ENCODE measurements at places on chromosomes 1 and 21.

GRCh38 chr1:20028726-20029125 lies 41.3 kb upstream of the PLA2G5 start:
- no peak for DNase-seq

DNA sequence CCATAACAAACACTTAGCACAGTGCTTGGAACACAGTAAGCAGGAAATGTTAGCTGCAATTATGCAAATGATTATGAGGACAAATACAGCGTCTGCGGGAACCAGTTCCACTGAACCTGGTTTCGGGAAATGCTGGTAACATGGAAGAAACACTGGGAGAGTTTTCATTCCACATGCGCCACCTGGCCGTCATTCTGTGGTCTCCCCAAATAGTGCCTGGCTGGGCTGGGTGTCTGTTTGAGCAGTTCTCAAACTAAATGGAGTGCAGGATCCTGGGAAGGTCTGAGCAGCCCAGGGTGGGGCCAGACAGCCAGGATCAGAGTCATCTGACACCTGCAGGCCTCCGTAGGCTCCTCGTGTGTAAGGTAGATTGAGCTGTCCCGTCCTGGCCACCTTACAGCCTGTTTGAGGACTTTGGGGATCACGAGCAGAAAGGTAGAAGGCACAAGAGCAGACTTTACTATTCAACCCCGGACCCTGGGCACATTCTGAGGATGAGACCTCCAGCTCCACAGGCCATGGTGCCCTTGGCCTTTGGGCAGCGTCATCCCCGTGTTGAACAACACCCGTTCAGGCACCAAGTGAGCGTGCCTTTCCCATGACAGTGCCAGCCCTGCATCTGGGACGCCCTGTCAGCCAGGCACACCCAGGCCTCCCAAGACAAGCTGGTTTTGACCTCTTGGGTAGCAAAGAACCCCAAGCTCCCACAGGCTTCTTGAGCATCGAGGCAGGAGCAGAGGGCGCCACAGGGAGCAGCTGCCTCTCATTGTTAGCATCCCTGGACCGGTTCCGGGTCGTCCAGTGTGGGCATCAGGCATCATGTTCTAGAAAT lies 101.9 kb downstream of the PRDM2 start:
- no peak for DNase-seq

- DNase-seq = no peak
Observed at GRCh38 chr1:243474136-243474881, 218.5 kb downstream of the SDCCAG8 start.

GRCh38 chr1:63818567-63819325 lies 44.9 kb downstream of the ROR1 start:
- DNase-seq = no peak

GRCh38 chr21:27555996-27556395 lies 589.1 kb upstream of the ADAMTS5 start:
- no peak for DNase-seq

DNA sequence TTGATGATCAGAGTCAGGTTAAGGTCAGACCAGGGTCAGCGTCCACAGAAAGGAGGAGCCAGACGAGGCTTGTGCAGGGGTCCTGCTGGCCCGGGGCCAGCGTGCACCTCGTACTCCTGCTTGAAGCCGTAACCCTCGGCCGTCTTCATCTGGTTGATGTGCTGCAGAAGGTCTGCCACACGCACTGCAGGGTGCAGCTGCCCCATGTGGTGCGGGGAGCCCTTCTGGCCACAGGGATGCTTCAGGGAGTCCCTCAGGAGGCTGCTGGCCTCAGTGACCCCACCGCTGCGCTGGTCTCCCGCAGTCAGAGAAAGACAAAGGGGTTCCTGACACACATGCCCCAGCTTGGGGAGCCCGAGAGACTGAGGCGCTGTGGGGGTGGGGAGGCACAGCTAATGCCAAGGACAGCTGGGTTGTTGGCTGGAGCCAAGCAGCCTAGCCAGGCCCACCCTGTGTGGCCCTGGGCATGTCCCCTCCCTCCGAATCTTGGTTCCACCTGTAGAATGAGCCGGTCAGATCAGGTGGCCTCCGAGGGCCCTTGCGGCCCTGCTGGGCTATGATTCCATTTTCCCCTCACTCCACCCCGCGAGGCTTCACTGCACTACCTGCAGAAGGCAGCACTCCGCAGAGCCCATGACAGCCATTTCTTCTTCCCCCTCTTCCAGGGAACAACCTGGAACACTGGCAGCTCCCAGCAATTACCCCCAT lies 251.9 kb downstream of the PTPRU start:
- DNase-seq = no peak

GRCh38 chr1:44714532-44714931 lies 16.4 kb downstream of the RNU5D-1 start:
- DNase-seq = no peak

GRCh38 chr1:193437785-193438184 lies 251.4 kb upstream of the B3GALT2 start:
- DNase-seq = no peak

DNA sequence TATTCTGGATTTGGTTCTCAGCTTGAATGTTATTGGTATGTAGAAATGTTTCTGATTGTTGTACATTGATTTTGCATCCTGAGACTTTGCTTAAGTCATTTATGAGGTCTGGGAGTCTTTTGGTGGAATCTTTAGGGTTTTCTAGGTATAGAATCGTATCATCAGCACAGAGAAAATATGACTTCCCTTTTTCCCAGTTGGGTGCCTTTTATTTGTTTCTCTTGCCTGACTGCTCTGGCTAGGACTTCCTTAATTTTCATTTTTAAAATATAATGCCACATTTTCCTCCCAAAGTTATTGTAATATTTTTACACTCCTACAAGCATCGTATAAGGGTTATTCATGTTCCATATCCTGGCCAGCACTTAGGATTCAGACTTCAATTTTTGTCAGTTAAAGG lies 111.1 kb downstream of the FNBP1L start:
- DNase-seq = no peak

DNA sequence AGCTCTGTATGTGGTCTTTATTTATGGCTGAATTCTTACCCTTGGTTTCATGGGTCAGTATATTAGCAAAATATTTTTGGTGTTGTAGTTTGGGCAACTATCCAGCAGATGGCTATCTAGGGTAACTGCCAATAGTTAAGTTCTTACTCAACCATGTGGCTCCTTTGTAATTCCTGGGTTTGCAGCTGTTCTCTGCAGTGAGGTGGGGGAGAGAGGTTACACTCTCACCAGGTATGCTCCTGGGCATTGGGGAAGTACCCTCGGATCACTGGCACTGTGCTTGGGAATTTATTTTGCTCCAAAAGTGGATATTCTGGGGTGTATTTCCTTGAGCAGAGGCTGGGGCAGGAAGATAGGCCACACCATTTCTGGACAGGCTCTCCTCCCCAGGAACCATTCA lies 436.7 kb upstream of the TMPRSS15 start:
- DNase-seq = no peak

DNA sequence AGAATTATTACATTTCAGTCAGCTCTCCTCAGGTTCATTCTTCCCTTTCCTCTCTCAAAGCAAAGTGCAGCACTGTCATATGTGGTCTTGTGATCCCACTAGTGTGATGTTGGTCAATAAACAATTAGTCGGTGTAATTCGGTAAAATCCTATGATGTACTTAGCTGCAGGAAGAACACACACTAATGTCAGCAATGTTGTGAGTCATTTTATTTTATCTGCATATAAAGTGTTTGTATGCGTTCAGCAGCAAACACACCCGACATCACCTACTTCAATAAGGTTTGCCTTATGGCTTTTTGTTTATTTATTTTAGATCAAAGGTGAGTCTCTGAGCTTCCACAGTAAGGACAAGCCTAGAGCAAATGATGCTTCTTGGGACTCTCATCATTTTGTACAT lies 47.8 kb downstream of the PTPN14 start:
- DNase-seq = no peak

GRCh38 chr1:9086045-9086444 lies 16.6 kb upstream of the SLC2A5 start:
- no peak for DNase-seq

- DNase-seq = no peak
Observed at GRCh38 chr1:8540261-8540941, 222.5 kb downstream of the SLC45A1 start.

DNA sequence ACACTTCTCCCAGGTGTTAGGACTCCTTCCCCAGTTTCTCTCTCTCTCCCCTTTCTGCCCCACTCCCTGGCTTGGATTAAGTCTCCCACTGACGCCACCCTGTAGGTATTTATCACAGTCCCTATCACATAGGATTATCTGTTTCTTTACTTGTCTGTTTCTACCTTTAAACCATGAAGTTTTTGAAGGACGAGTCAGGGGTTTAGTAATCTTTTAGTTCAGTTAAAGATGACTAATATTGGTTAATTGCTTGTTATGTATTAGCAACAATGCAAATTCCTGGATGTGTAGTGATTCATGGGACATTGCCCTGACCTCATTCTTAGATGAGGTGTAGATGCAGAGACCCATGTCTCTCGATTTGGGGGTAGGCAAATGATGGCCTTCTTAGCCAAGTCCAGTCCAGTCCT lies 6.4 kb downstream of the LAMC1 start:
- DNase-seq = no peak

- DNase-seq = no peak
Observed at GRCh38 chr1:2449636-2450454, 26.2 kb upstream of the PLCH2 start.

GRCh38 chr1:96979304-96980268 lies 258.0 kb downstream of the PTBP2 start:
- DNase-seq = no peak

- DNase-seq = no peak
Observed at GRCh38 chr1:81811757-81812371, 11.1 kb downstream of the ADGRL2 start.

- no peak for DNase-seq
Observed at GRCh38 chr1:15410884-15411245, 1.2 kb downstream of the EFHD2 start.

GRCh38 chr1:88079036-88079435 lies 605.0 kb upstream of the PKN2 start:
- no peak for DNase-seq

GRCh38 chr1:205294175-205294917 lies 27.2 kb downstream of the NUAK2 start:
- no peak for DNase-seq

DNA sequence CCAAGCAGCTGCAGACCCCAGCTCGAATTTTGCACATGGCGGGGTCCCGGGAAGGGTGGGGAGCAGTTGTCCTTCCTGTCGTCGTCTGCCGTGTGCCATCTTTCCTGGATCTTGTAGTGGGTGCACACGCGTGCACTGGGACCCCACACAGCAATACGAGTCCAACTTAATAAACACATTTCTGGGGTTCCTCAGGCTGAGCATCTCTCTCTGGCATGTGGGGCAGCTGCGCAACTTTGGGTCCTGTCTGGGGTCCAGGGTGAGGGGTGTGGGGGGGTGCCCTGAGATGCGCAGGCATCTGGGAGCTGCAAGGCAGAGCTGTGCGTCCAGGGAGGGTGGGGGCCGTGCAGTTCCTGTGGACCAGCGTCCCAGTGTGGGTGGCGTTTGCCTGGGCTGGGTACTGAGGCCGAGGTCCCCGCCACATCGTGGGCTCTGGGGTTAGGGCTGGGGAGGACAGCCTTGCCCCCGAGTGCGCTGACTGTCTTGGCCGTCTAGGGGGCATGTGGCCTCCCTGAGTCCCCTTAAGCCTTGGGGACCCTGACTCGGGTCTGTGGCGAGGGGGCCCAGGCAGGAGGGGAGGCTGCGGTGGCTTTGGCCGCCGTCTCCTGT lies 652 bp upstream of the PLEKHN1 start:
- no peak for DNase-seq

DNA sequence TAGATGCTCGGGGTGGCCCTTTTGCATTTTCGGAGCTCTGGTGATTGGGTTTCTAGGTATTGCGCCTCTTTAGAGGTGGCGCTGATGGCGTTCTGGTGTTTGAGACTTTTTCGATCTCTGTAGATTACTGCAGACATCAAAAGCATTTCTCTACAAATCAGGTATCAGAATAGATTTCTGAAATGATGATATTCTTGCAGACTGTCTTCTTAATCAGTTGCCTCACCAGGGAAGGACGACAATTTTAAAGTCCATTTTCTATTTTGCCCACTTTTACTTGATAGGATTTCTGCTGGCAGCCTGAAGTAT lies 65.2 kb upstream of the VAMP3 start:
- DNase-seq = no peak

DNA sequence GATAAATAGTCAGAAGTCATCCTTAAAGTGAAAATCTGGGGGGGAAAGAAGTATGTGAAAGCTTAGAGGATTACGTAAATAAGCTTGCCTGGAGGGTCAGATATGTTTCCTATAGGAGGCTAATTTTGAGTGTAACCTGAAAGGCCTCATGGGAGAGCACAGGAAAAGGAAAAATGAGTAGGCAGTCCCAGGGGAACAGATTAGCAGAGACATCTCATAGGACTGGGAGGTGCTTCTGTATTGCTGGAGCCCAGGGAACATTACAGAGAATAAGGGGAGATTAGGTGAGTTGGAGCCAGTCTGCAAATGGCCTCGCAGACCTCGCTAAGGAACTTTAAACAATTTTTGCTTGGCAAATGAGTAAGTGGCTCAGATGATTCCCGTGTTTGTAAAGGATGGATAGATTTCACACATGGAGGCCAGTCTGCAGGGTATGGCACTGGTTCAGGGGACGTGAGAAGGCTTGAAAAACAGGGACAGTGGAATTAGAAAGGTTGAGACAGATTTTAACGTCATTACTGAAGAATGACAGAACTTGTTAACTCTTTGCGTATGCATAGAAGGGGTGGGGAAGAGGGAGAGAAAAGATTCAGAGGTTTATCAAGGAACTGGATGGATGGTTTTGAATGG lies 149.1 kb downstream of the GREM2 start:
- DNase-seq = no peak

- no peak for DNase-seq
Observed at GRCh38 chr1:244849189-244849866, 13.9 kb downstream of the COX20 start.

DNA sequence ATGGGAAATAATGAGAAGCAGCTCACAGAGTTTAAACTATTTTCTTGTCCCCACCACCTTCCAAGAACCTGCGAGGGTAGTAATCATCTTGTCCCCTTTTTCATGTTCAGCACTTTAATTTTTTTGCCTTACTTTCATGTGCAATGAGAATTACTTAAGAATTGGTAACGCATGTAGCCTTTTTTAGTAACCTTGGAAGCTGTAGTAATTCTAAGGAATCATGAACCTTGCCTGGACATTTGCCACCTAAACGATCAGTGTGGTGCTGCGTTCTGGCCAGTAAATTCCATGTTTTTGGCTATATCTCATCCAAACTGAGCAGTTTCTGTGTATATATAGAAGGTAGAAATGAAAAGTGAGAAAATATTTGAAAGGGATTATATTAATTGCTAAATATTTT lies 3.9 kb upstream of the VAMP3 start:
- DNase-seq = no peak

DNA sequence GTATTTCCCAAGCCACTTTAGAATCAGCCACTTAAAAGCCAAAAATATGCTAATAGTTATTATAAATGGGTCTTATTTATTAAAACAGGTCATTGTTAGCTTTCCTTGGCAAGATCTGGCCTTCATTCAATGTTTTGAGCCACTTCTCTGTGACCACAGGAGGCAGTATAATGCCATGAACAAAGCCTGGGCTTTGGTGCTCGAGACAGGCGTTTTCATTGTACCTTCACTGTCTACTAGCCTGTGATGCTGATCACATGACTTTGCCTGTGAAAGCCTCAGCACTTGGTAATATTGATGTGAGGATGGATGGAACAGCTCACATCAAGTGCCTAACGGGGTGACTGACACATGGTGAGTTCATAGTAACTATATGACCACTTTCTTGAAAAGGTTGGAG lies 217.0 kb downstream of the RWDD3 start:
- DNase-seq = no peak

- DNase-seq = no peak
Observed at GRCh38 chr1:202221911-202222909, 28.6 kb downstream of the LGR6 start.

GRCh38 chr1:182642461-182642860 lies 38.3 kb upstream of the RGS16 start:
- no peak for DNase-seq

Data from CD4-positive, alpha-beta T cell treated with Interferon gamma for 1 hour (primary cell).